ENCODE measurements at places on chromosomes 5 and 9.

- DNase-seq: peak; percentile 93
Observed at GRCh38 chr9:105246656-105247173, 2.3 kb downstream of the SLC44A1 start.

DNA sequence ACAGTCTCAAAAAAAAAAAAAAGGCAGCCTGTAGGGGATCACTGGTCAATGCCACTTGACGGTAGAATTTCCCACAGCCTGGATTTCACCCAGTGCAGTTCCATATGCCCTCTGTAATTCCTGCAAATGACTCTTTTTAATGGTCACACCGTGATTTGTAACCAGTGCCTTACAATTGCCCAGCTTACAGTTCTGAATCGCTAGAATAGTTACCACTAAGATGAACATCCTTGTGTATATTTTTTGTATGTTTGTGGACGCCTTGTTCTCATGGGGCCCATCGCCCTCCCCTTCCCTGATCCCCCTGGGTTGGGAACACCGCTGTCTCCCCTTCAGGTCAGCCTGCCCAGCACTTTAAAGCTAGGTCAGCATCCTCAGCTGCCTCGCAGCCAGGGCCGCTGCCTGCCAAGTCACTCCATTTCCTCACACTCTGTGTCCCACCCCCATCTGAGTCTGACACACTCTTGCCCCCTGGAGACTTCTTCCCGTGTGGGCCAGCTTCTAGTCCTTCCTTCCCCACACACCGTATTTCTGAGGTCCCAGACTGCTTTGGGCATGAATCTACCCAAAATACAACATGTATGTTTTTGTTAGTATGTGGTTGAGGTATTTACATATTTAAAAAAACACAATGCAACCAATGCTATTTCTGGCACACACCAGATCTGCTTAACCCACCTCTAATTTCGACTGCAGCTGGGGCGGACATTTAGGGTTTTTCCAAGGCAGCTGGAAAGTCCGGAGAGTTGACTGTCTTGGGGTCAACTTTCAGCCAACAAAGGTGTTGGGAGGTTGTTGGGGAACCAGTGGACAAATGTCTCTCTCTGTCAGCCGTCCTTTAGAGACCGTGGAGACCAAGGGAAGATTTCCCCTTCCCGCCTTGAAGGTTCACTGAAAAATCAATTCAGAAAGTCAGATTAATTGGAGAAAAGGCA, 120.5 kb upstream of the NEK6 start:
- DNase-seq: no peak

DNA sequence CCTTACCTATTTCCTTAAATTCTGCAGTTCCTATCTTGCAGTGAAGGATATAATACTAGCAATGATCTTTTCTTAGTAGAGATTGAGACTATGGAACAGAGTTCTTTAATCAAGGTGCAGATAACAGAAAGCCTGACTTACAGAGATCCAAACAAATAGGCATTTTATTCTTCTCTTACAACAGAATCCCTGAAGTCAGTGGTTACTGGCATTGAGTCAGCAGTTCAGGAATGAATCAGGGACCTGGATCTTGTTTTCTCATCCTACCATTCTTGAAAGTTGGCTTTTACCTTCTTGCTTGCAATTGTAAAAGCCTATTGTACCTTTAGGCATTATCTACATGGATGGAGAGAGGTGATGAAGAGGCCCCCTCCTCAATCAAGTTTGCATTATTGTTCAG, 47.5 kb upstream of the TLE4 start:
- no peak for DNase-seq

GRCh38 chr5:122126756-122127321, 2.5 kb upstream of the ZNF474 start:
- no peak for DNase-seq

DNA sequence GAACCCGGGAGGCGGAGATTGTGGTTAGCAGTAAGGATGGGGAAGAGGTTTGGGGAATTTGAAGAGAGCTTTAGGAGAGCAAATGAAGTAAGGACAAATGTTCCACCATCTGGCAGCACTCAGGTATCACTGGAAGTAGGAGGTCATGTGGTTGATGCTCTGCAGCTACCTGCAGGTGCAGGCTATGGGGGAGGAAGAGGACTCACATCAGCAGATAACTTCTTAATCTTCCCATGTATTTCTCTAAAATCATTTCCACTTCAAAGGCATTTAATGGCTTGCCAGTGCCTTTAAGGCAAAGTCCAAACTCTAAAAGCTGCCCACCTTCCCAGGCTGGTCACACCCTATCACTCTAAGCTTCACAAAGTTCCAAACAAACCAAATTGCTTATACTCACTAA, 8.1 kb upstream of the HAVCR1 start:
- DNase-seq: peak; percentile 71

GRCh38 chr5:95822043-95822541, 434 bp downstream of the GLRX start:
- peak; percentile 77 for DNase-seq

- DNase-seq: no peak
Observed at GRCh38 chr9:77013932-77014596, 5.4 kb upstream of the FOXB2 start.

GRCh38 chr9:27429436-27429835, 94.7 kb upstream of the IFNK start:
- DNase-seq: no peak

GRCh38 chr9:134961331-134962064, 43.8 kb upstream of the FCN1 start:
- DNase-seq: no peak

DNA sequence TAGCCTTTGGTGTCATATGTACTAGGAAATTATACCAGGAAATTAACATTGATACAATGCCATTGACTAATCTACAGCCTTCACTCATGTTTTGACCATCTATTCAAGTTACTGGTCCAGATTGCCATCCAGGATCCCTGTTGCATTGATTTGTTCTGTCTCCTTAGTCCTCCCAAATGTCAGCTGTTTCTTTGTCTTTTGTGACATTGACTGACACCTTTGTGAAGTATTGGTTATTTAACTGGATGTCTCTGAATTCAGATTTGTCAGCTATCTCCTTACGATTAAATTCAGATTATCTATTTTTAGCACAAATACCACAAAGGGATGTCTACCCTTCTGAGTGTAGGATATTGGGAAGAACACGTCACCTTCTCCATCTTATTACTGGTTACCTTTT, 73.7 kb upstream of the CTNND2 start:
- no peak for DNase-seq

DNA sequence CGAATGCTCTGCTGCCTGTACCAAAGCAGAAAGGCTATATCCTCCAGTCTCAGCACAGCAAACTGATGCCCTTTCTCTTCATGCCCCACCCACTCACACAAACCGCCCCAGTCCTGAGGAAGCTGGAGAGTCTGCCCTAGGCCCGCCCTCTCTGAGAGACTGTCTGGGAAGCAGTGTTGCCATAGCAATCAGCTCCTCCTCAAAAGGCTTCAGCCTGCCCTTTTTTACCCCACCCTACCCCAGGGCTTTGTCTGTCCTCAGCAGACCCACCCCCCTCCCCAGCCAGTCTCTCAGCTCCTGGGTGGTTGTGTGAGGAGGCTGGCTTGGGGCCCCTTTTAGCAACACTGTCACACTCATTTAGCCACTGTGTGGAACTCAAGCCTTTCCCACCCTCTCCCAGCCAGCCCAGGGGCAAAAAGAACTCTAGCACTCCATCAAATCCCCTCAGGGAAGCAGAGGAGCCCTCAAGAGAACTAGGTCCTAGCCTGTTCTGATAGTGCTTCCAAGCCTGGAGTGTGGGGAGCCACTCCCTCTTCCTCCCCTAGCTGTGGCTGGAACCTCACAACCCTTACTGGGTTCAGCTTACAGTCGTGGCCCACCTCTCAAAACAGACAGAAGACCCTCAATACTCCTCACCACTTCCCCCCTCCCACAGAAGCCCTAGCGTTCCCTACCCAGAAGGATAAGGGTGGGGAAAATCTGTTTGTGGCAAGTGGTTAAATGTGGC, 1.4 kb downstream of the ATOSB start:
- no peak for DNase-seq
